T-helper 2 cell treated with Interferon-gamma antibody and Interleukin-4, amounts not matched to agents 5 μg/mL and 100 μg/mL, for 36 hours (primary cell): ENCODE measurements at places on chromosomes 1 and 21.

GRCh38 chr1:103218369-103218768 is 110.0 kb upstream of the COL11A1 start:
- no peak for DNase-seq

GRCh38 chr1:247298701-247299100 is 33.0 kb downstream of the ZNF496 start:
- DNase-seq = no peak

GRCh38 chr1:30083800-30084464 is 639.5 kb downstream of the MATN1 start:
- DNase-seq = no peak

DNA sequence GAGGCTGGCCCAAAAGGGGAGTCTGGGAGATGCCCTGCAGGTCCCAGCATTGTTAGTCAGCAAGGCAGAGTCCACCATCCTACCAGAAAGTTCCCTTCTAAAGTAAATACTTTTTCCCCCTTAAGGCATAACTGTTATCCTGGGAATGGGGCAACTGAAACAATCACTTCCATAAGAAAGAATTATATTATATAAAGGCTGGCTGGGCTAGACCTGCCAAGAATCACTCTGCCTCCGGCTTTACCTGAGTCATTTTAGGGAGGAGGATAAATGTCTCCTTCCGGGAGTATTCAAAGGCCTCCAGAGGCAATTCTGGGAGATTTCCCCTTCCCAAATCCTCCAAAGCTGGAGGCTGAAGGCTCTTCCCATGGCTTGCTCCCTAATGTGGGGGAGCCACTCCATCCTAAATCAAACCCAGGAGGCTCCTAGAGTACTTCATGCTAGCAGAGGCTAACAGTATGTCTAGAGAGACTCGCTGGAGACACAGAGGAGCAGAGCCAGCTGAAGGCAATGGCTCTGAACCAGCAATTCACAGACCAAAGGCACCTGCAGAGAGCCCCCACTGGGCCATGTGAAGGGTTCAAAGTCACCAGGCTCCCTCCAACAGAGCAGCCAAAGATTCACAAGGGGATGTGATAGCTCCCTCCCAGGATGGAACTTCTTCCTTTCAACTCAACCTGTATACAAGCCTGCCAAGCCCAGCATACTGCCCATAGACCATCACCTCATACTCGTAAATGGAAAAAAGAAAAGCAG is 116.0 kb downstream of the ASTN1 start:
- DNase-seq = no peak

DNA sequence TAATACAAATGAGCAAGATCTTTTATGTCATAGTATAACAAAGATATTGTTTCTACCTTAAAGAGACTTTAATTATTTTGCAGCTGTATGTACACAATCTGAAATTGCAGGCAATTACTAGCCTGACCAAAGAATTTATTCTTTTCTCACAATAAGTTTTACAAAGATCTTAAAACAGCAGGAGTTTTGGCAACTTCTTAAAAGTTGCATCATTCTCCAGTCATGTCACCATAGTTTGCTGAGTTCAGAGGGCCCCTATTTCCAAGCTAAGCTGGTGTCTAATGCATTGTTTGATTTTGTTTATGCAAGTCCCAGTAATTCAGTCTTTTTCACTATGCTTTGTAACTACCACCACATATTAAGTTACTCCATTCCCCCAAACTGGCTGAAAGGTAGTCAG is 114.8 kb downstream of the DNAH14 start:
- no peak for DNase-seq

- DNase-seq = no peak
These were observed 58.4 kb upstream of the SSBP3 start for GRCh38 chr1:54464477-54465146.

GRCh38 chr1:1470626-1471388 is 758 bp upstream of the ATAD3B start:
- no peak for DNase-seq

DNA sequence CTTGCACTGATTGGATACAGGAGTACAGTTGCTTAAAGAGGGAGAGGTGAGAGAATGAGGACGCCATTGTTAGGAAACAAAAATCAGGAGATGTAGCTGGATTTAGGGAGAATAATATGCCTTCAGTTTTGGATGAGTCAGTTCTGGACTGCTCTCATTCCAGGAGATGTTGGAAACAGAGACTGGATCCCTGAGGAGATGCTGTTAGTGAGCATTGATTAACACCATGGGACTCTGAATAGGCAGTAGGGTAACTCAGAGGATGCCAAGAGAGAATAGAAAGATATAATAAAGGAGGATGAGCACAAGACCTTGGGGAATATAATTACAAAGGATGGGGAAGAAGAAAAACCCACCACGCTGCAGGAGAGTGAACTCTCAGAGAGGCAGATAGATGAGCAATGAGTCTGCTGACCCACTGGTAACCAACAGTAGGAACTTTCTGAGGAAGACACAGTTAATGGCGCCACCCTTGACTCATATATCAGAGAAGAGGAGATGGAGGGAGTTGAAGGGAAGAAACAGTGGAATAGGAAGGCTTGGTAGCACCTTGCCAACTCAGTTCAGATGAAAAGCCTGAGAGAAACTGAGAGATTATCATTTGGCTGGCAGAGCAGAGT is 10.5 kb downstream of the KCNJ15 start:
- DNase-seq = no peak

- DNase-seq = no peak
These were observed 26.1 kb downstream of the RGS21 start for GRCh38 chr1:192342842-192343241.

GRCh38 chr1:62946511-62946910 is 162.6 kb downstream of the ATG4C start:
- no peak for DNase-seq

DNA sequence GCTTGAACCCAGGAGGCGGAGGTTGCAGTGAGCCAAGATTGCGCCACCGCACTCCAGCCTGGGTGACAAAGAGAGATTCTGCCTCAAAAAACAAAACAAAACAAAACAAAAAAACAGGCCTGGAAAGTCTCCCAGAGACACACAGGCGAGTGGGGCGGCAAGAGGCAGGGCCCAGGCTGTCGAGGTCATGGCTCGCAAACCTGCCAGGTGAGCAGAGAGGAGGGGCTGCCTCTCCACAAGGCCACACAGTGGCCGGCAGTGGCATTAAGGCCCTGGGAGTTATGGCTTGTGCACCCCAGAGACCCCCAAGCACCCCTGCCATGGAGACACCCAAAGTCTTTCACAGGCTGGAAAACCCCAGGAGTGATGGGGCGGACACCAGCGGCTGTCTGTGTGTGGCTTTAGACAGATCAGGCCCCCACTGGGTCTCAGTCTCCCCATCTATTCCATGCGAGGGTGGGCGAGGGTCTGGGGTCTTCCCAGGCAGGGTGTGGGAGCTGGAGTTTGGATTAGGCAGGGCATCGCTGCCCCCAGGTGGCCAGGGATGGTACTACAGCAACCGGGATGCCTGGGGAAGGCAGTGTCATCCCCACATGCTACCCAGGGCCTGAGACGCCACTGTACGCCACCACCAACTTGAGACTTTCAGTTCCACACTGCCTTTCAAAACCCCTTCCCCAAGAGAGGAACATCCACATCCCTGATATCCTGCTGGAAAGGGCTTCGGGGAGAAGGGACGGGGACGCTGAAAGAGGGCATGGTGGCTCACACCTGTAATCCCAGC is 7.3 kb upstream of the CTRC start:
- DNase-seq = peak; percentile 57

GRCh38 chr1:201511396-201511940 is 4.5 kb upstream of the CSRP1 start:
- DNase-seq = no peak

- no peak for DNase-seq
These were observed 182.9 kb downstream of the ZNF281 start for GRCh38 chr1:200226969-200227303.

DNA sequence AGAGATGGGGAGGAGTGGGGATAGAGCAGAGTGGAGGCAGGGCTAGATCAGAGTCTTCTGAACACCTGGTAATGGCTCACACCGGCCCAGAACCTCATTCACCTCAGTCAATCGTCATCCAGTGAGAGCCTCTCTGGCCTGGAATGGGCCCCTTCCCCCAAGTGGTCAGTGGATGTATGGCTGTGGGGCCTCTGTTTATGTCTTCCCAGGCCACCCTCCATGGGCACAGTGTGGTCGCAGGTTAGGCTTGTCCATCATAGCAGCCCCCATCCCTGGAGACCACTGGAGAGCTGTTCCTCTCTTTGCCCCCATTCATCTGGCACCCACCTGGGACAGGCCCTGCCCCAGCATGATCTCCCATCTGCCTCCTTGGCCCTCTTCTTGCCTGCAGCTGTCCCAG is 29.6 kb upstream of the TENT5C start:
- no peak for DNase-seq

DNA sequence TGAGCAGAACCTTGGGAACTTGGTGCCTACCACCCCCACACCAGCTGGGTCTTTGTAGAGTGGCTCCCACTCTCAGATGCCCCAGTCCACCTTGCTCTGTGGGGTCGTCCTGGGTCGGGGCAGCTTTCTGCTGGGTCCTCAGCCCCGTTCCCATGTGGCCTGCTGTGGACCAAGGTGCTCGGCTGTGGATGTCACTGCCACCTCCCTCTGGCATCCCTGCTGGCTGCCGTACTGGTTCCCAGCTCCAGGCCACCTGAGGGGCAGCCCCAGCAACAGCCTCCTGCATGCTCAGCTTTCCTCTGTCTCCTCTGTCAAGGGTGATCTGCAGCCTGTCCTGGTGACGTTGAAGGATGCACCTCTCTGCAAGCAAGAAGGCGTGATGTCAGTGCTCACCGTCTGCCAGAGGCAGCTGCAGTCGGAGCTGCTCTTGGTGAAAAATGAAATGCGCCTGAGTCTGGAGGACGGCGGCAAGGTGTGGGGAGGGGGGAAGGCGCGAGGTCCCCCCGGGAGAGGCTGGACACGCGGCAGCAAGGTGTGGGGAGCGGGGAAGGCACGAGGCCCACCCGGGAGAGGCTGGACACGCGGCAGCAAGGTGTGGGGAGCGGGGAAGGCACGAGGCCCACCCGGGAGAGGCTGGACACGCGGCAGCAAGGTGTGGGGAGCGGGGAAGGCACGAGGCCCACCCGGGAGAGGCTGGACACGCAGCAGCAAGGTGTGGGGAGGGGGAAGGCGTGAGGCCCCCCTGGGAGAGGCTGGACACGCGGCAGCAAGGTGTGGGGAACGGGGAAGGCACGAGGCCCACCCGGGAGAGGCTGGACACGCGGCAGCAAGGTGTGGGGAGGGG is 45.9 kb upstream of the DIP2A start:
- no peak for DNase-seq

DNA sequence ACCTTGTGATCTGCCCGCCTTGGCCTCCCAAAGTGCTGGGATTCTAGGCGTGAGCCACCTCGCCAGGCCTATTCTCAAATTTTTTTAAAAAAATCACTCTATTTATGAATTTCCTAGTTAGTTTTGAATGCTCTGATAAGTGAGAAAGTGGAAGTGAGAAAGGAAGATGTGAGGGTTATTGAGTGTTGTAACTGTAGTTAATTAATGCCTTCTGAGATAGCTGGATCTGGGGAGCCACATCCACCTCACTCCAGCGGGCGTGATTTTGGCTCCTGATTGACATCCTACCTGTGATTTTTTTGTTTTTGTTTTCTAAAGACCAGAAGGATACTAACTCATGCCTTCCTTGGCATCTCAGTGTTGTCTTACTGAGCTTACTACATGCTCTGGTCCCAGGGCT is 65.6 kb downstream of the ST3GAL3 start:
- DNase-seq = no peak

DNA sequence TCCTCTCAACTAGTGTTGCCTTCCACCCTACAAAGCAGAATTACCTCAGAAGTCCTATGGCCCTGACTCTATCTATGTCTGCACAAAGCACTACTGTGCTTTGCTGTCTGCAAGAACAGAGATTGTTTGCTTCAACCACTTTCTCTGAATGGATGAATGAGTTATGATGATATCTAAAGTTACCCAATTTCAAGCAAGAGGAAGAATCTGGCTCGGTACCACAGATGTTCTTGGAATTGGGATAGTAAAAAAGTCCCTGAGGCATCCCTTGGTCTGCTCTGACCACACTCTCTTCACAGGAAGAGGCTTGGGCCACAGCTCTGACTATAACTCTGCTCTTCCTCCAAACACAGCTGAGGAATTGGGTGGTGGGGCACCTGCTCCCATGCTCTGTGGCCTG is 31.2 kb downstream of the MTARC1 start:
- DNase-seq = no peak

- no peak for DNase-seq
These were observed 85.1 kb downstream of the NID1 start for GRCh38 chr1:235979716-235980333.

- no peak for DNase-seq
These were observed 3.0 kb upstream of the KRTAP15-1 start for GRCh38 chr21:30437010-30437565.

DNA sequence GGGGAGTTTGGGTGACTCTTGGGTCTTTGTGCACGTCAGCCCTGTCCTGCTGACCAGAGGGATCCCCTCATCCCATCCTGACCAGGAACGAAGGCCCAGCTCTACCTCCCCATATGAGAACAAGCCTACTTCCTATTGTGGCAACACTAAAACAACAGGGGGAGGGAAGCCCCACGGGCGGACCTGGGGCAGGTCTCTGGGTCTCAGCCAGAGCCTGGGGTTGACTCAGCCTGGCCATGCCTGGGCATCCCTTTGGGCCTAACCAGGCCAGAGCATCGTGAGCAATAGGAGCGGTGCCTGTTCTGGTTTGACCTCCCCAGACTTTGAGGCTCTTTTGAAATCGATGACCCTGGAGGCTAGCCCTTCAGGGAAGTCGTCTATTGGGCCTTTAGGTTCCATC is 16.8 kb downstream of the RPS6KA1 start:
- DNase-seq = no peak

GRCh38 chr1:34742667-34743270 is 12.1 kb upstream of the GJB5 start:
- peak; percentile 69 for DNase-seq

GRCh38 chr1:150429805-150430204 is 57.4 kb upstream of the TARS2 start:
- DNase-seq = no peak

DNA sequence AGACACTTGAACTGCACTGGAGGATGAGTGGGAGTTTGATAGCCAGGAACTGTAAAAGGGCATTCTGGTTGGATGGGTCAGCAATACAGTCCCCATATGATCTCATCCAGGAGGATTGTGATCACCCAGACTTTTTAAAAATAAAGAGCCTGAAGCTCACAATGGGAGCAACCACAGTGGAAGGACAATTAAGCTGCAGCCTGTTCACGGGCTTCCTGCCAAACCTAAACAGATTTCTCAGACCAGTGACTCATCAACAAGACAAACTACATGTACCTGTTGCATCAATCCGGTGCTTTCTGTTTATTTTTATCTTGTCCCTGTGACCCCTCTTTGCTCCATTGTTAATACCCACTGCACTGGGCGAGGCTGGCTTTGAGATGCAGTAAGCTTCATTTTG is 52.3 kb downstream of the PAPPA2 start:
- no peak for DNase-seq
